Stimulated activated CD8-positive, alpha-beta memory T cell treated with anti-CD3 and anti-CD28 coated beads, Interleukin-4, amount 100 ng/mL, for 1 hour (primary cell): ENCODE measurements at places on chromosomes 5 and 9.

GRCh38 chr9:96436063-96436455 is 13.9 kb upstream of the HABP4 start:
- no peak for DNase-seq

DNA sequence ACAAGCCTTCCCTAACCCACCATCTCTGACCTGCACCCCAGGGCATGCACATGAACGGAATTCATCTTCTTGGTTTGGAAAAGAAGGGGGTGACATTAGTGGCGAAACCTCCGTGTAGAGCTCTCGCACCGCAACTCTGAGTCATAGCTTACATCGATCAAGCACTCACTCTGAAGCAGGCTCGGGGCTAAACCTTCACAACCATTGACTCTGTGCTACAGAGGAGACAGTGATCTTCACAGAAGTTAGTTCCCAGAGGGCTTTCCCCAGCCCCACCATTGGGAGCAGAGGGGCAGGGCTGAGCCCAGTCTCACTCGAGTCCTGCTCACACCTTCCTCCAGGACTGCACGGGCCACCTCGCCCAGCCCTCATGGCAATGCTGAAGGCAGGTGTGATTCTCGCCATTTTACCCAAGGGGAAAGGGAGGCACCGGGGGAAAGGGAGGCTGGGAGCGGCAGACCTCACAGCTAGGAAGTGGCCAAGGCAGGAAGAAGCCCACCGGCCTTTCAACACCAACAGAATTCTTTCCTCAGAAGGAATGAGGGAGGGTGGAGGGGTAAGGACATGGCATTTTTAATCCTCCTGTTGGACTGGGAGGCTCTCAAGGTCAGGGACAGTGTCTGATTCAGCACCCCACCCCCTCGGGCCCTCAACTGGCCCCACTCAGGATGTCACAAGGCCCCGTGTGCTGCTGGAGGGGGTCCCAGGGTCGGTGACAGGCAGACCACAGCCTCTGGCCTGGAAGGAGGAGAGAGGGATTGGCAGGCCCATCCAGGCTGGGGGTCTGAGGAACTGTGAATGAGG is 25.9 kb upstream of the IL17B start:
- no peak for DNase-seq

DNA sequence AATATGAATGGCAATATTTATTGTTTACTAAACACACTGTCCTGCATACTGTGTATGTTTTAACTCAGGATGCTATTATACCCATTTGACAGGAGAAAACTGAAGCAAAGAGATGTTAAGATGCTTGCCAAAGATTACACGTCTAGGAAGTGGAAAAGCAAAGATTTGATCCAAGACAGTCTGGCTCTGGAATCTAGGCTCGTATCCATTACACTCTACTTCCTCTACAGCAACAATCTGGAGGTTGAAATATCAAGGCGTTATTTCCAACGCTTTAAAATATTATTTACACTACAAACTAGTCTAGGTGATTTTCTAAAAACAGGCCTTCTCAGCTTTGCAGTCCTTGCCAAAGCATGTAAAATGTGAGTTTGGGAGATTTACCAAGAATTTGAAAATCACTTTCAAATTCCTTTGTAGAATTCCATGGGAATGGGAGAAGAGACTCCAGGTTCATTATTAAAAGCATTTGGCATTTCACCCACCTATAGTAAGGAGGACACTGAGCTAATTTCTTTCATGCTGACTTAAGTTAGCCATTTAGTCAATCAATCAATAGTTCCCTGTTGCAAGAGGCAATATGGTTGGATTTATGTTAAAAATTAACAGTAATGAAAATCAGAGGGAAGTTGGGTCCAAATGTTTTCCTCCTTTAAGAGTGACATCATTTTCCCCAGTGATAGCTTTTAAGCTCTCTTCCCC is 356.3 kb upstream of the SMARCA2 start:
- DNase-seq, result no peak

DNA sequence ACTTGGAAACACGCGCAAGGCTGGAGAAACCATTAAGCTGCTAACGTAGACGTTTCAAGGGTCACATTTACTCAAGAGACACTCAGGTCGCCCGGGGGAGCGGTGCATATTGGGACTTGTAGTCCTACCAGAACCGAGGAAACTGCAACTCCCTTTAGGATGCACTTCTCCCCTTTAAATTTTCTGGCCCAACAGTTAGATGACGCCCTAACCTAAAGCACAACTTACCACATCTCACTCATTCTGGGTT is 384 bp upstream of the DMXL1 start:
- peak; percentile 50 for DNase-seq

GRCh38 chr5:68834491-68834981 is 259.3 kb upstream of the SLC30A5 start:
- no peak for DNase-seq

DNA sequence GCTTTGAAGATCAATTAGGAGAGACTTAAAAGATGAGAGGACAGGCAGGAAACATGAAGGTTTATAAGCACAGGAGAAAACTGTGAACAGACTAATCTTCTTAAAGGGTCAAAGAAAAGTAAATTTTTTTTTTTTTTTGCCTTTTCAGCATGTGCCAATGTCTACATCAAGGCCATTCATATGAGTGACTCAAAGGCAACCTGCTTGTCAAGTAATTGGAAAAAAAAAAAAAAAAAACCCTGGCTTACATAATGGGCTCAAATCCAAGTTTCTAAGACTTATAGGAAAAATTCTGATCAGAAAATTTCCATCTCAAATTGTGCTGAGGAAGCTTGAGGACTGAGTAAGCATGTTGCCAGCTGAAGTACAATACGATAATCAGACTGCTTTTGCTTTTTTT is 15.9 kb downstream of the PPP2R2B start:
- DNase-seq, result no peak

- DNase-seq, result no peak
These were observed 19.6 kb downstream of the FBXO38 start for GRCh38 chr5:148403344-148403743.

DNA sequence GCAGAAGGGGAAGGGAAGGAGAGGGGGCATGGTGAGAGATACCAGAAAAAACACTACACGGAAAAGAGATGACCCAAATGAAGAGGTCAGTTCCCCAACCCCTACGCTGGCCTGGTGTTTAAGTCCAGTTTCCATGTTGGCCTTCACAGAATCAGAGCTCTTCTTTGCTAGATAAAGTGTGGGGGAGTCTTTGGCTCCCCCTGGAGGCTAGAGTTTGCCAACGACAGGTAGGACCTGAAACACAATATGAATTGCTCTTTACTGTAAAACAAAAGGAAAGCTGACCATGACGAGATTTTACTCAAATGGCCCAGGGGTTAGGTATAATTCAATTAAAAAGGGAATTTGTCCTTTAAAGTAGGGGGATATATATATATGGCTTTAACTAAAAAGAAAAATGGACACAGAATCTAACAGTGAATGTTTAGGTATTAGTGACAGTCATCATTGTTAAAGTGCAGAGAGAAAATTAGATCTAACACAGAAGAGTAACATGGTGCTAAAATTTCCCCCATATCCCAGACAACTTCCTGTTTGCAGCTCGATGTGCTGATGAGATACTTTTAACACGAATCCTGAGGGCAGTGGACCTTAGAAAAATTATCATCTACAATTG is 92.0 kb downstream of the SV2C start:
- no peak for DNase-seq

GRCh38 chr9:109264877-109265587 is 55.8 kb downstream of the EPB41L4B start:
- DNase-seq, result no peak

- DNase-seq, result no peak
These were observed 654 bp downstream of the RANBP6 start for GRCh38 chr9:6014670-6015270.
